T-cell (primary cell): ENCODE measurements at places on chromosomes 13 and 19. TPM values are rescaled to one million over a fixed set of nuclear protein-coding genes. Genes with fewer than 3 reads are reported as not detected.

DNA sequence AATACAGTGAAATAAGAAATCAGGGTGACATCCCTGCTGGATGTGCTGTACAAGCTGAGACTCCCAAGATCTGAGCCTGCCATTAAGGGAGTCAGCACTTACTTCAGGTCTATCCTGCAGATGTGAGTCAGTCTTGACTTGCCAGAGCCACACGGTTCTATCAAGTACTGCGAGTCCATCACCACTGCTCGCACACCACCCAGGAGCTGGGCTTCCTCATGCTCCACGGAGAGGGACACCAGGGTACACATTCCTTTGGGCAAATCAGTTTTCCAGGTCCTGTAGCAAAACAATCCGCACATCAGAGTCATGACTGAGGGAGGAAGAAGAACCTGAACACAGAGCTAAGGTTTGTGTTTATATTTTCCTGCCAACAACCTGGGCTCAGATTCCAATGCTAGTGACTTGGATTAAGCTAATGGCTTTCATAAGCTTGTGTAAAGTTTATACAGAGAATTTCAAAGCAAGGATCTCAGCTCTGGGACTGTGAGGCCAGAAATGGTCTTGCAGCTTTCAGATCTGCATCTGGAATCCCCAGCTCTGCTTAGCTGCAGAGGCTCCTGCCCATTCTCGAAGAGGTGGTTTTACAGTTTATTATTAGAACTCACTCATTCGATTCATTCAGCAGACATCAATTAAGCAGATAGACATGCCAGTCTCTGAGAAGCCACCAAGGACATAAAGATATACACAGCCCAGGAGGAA is 90.6 kb downstream of the KL start:
- no peak for DNase-seq
- H3K36me3 ChIP-seq = no peaks in the 10 kb centered on the region
- no peak overlapping the region for H3K27ac ChIP-seq
- H3K4me3 ChIP-seq = no peak overlapping the region
- H3K4me1 ChIP-seq = no peaks in the 10 kb centered on the region

DNA sequence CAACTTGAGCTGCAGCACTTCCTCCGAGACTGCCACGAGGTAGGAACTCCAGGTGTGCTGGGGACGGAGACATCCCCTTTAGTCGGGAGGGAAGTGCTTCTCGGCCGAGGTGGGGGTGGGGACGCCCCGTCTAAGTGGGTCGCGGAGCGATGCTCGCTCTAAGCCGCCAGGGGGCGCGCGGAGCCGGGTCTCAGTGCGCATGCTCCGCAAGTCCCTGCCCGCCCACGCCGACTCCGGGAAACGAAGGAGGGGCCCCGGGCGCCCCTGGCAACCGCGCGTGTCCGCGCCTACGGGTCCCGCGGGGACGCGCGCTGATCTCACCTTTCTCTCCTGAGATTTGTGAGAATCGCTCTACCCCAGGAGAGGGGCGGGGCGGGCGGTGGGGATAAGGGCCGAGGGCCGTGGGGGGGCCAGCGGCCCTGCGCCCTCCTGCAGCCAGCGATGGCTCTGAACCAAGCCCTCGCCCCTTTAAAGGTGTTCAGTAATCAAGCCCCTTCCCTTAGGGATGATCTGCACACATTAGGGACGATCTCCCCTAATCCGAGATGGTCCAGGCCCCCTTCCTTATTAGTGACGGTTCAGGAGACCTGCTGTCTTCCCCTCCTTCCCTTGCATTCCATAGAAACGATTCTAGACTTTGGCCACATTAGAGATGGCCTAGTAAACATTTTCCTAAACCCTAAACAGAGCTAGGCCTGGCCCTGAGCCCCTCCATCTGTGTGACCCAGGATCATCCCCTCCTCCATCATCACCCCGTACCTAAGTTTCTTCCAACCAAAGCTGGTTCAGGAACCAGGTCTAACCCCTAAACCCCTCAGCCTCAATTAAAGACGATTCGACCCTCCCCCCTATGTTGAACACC is 47.3 kb upstream of the SHKBP1 start:
- H3K36me3 ChIP-seq = no peaks in the 10 kb centered on the region
- peak; percentile 84 for DNase-seq
- peaks cover 44% of the 10 kb centered on the region for H3K27me3 ChIP-seq
- H3K4me3 ChIP-seq = peak overlapping the region; percentile 52
- H3K27ac ChIP-seq = no peak overlapping the region

- H3K27me3 ChIP-seq = no peaks in the 10 kb centered on the region
- H3K4me1 ChIP-seq = peaks cover 19% of the 10 kb centered on the region
Measured at GRCh38 chr19:19561946-19562664, 24.0 kb downstream of the CILP2 start.

DNA sequence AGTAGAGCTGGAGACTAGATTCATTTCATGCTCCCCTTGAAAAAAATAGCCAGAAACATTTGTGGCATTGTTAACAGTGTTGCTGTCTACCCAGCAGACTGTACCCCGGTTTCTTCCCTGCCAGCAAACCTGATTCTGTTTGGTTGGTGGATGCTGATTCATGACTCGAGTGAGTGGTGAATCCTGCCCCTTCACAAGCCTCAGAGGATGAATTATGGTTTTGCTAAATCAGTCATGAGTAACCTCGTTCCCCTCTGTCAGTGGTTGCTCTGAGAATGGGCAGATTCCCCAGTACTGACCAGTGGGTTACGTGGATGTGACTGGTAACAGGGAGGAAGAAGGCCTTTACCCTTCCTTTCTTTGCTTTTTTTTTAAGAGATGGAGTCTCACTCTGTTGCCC is 10.1 kb downstream of the NLRP12 start:
- no peak overlapping the region for H3K27ac ChIP-seq
- H3K4me3 ChIP-seq = no peak overlapping the region
- no peaks in the 10 kb centered on the region for H3K27me3 ChIP-seq
- H3K4me1 ChIP-seq = no peaks in the 10 kb centered on the region
- no peak for DNase-seq

The SAMD1 gene
- total RNA-seq = 51.6 TPM
